ENCODE measurements at places on chromosomes 7 and 10.

DNA sequence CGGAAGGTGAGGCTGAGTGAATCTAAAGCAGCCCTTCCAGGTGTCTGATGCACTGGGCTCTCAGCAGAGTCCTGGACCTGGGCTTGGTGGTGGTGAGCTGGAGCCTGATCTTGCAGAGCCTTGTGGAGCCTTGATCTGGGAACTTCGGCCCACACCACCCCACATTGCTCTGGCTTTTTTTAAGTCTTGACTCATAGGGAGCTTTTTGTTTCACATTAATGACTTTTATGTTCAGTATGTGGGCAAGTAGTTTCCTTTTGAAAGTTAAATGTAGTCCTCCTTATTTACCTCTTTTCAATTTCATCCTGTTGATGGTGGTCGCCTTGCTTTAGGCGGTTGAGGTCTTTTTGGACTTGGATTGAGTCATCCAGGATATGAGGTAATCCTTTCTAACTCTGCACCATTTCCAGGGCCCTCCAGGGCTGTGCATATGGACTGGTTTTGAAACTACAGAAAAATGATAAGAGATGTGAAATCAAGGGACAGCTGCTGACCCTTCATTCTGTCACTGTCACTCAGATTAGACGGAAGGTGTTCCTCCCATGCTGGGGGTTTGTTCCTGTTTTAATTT, 2.9 kb upstream of the NRAP start:
- no peak for DNase-seq

DNA sequence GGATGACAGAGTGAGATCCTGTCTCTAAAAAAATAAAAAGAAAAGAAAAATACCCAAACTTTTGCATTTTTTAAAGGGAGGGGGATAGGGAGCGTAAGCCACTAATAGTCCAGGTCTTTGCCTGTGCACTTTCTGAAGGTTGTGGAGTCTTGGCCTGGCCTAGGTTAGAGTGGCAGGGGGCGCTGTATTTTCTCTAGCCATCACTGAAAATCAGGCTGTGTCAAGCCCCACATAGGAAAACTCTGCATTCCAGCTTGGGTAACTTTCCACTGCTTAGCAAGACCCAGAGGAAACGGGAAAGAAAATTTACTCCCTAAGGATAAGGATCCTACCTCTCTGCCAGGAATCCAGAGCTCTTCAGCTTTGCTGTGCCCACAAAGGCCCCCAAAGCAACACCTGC, 10.5 kb upstream of the PAX4 start:
- DNase-seq, result no peak

- no peak for DNase-seq
Observed at GRCh38 chr7:10684606-10685005, 289.1 kb upstream of the PHF14 start.

- no peak for DNase-seq
Observed at GRCh38 chr7:106606120-106606519, 54.8 kb downstream of the CCDC71L start.

DNA sequence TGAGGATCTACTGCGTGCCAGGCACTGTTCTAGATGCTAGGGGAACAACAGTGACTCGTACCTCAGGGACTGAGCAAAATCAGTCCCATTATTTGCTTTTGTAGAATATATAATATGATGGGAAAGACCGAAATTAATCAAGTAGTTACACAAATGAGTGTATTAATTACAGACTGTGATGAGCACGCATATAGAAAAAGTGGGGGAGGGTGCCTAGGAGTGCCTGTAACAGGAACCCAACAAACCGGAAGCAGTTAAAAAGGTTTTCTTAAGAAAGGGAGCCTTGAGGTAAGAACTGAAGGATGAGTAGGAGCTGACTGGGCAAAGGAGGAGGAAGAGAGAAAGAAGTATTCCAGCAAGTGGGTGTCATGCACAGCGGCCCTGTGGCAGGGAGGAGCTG, 28.2 kb upstream of the IL6 start:
- no peak for DNase-seq

DNA sequence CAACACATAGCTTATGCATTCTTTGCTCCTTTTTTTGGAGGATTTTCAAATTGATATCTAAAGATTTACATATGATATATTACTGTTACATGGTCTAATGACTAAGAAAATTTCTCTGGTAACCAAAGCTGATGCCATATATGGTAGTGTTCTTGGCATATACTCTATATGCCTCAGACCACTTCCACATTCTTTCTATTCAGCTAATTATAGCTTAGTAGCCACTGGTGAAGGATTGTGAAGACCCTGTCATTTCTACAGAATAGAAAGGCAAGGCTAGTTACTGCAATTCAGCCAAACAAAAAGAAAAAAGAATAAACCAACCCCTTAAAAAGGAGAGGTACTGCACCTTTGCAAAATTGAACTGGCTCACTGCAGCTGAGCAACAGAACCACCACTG, 3.7 kb downstream of the PURB start:
- no peak for DNase-seq
